Kidney (tissue), 22 donors: ENCODE measurements at places on chromosomes 3 and 15.

- DNase-seq, result no peak
These were observed 256.6 kb upstream of the CFAP20DC start for GRCh38 chr3:59306436-59306835.

DNA sequence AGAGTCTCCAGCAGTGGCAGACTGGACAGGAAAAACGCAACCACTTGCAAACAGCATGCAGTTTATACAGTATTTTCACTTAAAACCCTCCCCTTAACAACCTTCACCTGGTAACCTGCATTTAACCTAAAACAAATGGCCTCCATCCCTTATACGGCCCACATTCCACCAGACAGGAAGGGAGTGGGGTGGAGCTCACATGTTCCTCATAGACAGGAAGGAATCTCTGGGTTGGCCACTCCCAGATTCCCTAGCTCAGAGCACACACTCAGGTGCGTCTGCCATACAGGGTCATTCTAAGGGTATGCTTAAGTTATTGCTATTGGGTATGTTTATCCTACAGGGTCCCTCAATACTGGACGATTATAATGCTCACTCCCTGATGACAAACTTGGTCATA, 16.8 kb upstream of the ABHD2 start:
- no peak for DNase-seq

GRCh38 chr3:192215-192929, 4.2 kb upstream of the CHL1 start:
- no peak for DNase-seq

DNA sequence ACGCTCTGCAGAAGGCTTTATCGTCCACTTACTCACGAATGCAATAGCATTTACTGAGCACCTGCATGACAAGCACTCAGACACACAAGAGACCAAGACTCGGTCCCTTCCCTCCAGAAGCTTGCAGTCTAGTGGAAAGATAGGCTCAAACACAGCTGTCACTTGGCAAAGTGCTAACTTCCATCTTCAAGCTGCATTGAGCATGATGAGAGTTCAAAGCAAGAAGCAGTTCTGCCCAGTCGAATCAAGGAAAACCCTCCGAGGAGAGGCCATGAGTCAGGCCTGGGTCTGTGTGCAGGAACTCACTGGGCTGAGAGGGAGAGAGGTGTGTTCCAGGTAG, 51.5 kb downstream of the C3orf20 start:
- DNase-seq, result no peak

DNA sequence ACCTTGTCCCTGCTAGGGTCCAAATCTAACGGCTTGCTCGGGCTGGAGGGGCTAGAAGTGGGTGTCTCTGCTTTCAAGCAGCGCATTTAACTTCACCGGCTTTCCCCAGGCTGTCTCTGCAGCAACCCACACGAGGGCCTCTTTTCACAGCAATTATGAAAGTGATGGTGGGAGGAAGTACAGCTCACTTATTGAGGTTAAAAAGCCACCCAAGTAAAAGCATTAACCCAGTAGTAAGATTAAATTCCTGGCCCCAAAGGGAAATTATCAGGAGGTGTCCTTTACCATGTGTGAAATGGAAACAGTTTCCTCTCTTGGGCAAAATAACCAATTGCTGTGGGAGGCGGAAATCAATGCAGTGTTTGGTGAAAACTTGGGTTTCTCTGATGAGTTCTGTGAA, 41.1 kb downstream of the NGRN start:
- no peak for DNase-seq

DNA sequence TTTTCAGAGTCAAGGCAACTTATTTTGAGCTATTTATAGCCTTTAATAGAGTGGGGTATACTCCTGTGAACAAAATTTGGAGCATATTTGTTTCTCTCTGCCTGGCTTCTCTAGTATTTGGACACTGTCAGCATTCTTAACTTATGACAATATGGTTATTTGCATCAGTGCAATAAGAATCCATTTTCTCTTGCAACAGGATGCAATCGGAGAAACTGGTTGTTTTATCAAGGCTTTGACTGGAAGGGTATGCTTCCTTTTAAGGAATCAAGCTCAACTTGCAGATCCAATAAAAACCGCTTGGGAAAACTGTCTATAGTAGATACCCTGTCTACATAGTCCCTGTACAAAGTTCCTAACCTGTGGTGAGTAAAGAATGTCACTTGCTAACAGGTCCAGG, 106.7 kb downstream of the DPH6 start:
- DNase-seq, result no peak

DNA sequence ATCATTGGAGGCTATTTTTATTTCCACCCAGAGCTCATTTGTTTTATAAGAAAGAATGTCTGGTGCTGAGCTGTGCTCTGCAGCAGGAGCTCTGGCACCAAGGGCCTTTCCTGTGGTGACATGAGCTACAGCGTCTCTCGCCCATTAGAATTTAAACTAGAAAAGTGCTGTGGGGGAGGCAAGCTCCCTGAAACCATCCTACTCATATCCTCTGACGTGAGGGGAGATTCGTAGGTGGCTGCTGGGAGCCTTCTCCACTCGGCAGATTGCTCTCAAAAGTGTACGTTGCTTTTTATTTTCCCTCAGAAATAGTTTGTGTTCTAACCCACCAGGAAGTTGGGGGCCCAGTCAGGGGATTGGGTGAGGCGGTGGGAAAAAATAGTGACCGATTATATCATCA, 76.3 kb upstream of the ARHGEF3 start:
- peak; percentile 81 for DNase-seq

DNA sequence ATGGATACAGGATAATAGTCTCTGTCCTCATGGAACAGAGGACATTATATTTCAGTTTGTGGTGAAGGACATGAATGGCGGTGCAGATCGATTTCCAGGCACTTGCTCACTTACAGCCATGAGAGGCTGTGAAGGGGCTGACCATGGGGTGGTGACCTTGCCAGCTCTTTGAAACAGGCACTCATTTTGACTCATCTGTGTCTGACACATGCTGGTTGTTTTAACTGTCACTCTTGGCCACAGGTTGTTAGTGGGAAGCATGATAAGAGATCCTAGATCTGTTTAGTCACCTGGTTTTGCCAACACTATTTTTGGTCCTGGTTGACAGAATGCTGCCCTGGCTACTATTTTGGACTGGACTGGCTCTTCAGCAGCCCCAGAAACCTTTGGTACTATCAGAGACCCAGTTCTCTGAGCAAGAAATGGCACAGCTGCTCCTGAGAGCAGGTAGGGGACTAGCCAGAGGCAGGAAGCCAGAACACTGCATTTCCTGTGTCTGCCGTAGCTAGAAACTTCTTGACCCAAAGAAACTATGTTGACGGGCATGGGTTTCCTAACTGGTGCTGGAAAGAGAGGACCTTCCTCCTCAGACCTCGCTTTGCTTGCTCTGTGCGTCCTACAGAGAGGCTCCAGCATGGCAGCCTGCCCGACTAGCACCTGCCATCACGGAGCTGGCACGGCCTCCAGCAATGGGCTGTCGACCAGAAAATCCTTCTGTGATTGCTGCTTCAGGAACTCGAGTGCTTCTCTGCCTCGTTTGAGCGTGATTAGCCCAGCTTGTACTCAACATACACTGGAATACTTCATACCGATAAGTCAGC, 6.3 kb downstream of the PXYLP1 start:
- no peak for DNase-seq

DNA sequence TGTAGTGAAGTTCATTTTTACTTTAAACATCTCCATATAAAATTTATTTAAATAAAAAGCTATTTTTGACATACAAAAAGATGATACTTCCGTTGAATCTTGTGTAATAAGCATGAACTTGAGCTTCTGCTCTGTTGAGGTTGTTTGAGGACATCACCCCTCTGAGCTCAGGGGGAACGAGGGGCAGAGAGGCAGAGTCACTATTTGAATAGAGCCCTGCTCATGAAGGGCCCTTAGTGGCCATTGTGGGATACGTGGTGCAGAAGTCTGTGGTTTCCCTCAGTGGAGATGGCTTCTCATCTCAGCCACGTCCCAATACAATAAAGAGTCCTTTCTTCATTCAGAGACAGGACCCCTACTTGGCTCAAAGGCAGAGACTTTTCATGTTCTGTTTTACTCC, 10.6 kb downstream of the CEMIP start:
- DNase-seq, result no peak

DNA sequence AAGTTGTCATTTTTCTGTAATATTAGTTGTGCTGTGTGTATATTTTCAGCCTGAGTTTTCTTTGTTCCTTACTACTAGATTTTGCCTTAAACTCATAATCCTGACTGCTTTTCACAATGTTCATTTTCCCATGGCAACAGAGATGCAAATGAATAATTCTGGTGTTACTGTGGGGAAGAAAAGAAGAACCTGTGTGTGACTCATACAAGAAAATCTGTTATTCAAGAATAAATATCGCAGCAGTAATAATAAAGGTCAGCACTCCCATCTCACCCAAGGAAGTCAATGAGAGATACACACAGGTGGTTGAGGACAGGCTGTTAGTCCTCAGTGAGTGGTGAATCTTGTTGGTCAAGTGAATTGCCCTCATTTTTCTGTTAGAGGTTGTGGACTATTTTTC, 656.6 kb upstream of the NAALADL2 start:
- no peak for DNase-seq

DNA sequence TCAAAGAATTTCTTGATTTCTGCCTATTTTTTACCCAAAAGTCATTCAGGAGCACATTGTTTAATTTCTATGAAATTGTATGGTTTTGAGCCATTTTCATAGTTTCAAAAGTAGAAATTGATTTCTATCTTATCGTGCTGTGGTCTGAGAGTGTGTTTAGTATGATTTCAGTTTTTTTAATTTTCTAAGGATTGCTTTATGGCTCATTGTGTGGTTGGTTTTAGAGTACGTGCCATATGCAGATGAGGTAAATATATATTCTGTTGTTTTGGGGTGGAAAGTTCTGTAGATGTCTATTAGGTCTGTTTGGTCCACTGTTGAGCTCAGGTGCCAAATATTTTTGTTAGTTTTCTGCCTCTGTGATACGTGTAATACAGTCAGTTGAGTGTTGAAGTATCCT, 487.1 kb upstream of the CBLB start:
- no peak for DNase-seq

DNA sequence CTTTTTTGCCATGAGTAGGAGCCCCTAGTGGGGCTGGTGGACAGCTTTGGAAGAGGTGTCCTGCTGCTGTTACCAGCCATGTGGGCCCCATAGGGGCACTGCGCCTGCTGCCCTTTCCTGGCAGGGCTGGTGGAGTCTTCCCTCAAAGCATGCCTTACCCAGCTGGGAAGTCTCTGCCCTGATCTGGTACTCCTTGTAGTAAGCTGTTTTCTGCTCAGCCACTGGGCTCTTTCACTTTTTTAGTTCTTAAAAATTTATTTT, 26.2 kb downstream of the HMCES start:
- DNase-seq, result peak; percentile 29

DNA sequence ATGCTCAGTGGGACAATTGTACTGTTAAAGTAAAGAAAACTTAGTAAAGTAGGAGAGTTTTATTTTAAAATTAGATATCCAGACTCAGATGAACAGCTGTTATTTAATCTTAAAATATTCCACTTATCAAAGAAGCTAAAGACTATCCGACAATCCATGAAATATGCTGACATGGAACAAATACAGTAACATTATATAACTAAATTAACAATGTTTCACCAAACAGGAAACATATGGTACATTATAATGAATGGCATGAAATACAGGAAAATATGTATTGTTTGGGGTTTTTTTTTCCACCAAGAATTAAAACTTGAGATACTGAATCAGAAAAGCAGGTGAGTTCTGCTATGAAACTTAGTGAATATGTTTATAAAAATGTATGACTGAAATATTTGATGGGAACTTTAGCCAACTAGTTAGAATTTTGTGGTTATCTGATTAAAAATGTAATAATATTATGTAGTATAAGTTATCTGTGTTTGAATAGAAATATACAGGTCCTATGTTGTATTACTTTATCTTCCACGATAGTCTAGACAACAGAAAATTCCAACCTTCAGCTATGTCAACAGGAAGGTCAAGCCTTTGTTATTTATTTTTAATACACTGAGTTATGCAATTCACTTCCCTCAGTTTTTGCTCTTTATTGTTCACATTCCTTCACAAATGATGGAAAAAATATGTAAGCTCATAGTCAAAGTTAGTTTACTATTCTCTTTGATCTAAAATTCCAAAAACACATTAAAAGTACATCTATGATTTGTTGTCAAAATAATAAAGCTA, 72.7 kb downstream of the UACA start:
- DNase-seq, result no peak

- DNase-seq, result no peak
These were observed 6.2 kb upstream of the ATP13A4 start for GRCh38 chr3:193560870-193561269.

DNA sequence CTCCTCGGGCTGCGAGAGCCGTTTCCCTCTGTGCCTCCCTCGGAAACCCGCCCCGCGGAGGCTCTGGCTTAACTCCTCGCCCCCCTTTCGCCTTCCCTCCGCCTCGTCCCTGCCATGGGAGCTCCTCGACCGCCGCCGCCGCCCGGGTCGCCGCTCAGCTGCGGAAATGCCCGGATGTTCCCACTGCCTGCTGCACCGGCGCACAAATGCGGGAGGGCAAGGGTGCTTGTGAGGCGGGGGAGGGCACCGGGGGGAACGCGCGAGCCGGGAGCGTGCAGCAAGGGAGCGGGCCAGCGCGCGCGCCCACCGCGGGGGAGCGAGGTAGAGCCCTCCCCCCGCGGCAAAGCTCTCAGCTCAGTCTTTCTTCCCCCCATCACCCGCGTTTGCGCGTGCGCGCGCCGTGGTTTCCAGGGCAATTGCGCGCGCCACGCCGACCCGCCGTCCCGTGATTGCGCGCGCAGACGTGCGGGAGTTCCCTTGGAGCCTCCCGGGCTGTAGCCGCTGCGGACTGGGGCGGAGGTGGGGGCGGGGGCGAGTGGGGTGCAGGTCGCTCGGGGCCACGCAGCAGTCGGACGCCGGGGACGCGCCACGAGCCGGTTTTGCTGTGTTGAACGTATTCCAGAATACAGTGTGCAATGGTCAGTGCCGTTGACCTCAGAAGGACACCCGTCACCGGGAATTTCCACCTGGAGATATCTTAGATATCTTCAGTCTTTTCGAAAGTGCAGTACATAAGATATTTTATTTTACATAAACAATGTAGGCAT, at the start of gene DMXL2:
Gene DMXL2, minus strand, starts transcription at position 168 of the 767 bp plus-strand sequence. CDS start 226 bp downstream, outside the sequence.
- DNase-seq, result peak; percentile 96

GRCh38 chr3:143421556-143421955, 302.0 kb downstream of the CHST2 start:
- DNase-seq, result no peak

DNA sequence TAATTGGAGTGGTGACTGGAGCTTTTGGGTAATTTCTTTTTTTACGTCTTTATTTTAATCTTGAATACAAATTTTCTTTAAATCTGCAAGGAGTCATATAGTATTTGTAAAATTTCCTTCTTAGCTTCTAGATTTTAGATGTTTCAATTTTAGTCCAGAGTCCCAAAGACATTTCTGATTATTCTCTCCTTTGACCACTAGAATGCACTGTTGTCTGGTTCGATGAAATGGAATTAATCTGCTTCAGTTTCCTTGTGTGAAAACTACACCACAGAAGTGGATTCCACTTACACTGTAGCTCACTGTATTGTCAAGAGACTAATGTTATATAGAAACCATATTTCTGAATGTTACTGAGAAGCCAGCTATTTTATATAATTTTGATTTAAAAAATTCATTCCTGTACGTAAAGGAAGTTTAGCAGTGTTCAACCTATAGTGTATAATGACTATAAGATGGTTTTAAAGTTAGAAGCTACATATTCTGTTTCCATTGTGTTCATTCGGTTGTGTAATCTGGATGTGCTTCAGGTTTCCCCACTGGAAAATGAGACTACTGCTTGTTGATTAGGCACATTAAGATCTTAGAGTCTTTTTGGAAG, 6.1 kb downstream of the GRAMD1C start:
- DNase-seq, result no peak
